ENCODE measurements at places on chromosomes 6 and 20.

GRCh38 chr6:157068691-157069324 lies 254.5 kb downstream of the TMEM242 start:
- DNase-seq, result no peak

DNA sequence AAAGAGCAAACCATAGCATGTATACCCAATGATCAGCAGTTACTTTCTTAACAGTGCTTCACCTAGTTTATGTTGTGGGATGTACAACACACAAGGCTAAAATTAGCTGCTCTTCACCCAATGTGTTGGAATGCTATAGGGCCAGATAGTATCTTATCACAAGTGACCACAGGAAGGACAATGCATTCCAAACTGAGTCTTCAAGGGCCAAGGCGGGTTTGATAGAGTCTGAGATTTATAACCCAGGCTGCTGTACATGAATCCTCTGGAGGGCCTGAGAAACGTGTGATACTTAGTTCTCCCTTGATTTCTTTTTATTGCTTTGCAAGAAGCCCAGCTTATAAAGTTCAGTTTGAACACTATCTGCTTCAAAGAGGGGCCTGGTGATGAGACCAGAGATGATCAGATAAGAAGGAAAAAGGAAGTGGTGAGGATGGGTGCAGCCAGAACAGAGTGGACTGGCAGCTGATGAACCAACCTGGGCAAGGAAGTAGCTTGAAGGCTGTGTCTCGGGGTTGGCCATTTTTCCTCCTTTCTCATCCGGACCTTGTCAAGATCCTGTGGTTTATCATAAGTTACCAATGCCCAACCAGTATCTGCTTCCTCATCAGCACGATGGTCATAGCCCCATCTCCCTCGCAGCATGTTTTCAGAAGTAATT lies 62.2 kb upstream of the BMP2 start:
- no peak for DNase-seq

- no peak for DNase-seq
Measured at GRCh38 chr6:4179960-4180651, 44.7 kb upstream of the ECI2 start.

DNA sequence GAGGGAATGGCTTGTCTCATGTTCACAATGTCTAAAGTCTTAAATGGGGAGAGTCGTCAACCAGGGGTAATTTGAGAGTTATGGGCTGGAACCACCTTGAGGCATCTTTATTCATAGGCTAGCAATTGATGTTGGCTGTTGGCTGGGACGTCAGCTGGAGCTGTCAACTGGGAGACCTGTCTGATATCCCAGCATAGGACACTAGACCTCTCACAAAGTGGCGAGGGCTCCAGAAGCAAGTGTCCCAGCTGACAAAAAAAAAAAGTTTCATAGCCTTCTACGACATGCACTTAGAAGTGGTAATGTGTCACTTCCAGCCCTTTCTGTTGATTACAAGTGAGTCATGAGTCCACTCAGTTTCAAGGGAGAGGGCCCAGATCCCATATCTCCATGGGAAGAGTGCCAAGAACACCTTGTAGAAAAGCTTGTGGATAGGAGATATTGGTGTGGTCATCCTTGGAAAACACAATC lies 278.0 kb downstream of the ESR1 start:
- DNase-seq, result no peak

- no peak for DNase-seq
Measured at GRCh38 chr6:169858293-169858934, 107.0 kb downstream of the ERMARD start.
